Activated CD8-positive, alpha-beta memory T cell treated with anti-CD3 and anti-CD28 coated beads for 4 hours (primary cell): ENCODE measurements at places on chromosomes 7 and 10.

DNA sequence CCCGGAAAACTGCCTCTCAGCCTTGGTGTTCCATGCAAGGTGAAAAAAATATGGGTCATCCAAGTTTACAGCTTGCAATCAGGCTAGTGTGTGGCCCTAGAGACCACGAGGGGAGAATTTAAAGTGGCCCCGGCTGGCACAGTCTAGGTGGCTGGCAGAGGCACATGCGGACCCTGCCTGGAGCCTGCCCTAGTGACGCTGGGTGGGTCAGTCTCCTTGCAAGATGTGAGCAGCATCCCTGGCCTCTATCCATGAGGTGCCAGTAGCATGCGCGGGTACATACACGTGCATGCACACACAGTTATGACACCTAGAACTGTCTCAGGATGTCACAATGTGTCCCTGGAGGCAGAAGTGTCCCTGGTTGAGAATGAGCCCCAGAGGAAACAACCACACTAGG lies 22.4 kb upstream of the ZNF716 start:
- DNase-seq, result no peak

DNA sequence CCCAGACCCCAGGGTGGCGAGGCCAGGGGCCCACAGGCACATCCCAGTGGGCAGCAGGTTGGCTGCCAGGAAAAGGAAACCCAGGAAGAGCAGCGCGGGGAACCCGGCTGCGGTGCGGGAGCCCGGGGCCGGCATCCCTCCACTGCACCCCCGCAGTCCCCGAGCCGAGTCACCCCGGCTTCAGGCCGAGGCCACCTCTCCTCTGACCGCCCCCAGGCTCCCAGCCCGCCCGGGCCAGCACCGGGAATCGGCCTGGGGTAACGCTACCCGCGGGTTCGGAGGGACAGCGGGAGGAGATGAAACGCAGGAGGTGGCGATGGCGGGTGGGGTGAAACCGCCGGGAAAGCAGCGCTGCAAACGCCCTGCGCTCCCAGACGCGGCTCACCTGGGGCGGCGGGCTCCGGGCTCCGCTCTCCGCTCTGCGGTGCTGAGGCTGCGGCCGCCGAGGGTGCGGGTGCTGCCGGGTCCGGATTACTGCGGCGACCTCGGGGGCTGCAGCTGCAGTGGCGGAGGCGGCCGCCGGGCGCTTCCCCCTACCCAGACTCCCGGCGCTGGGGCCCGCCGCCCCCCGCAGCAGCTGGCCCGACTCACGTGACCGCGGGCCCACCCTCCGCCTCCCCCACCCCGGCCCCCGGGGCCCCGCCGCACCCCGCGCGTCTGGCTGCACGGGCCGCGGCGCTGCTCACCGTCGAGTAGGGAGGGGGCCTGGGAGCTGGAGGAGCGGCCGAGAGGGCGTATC lies at the start of gene SCRN1:
SCRN1 (minus strand) TSS at position 545 of the 739 bp plus-strand sequence. CDS start 20,734 bp downstream, outside the sequence.
- DNase-seq, result no peak

DNA sequence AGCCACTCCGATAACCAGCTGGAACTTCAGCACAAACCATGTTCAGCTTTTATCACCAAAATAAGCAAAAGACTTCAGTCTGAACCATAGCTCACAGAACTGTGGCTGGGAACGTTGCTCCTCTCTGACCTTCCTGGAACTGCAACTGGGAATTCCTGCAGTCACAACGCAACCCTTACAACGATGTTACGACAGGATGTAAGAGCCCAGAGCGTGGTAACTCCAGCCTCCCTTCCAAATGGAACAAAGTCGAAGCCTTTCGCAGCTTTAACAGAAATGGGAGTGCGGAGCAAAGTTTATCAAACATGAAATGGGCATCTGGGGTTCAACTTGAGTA lies 162.6 kb downstream of the ADAM12 start:
- no peak for DNase-seq

GRCh38 chr10:4371691-4372295 lies 454.2 kb upstream of the AKR1E2 start:
- DNase-seq, result no peak
